ENCODE measurements at places on chromosomes 12 and 14. TPM values are rescaled to one million over a fixed set of nuclear protein-coding genes. Genes with fewer than 3 reads are reported as not detected.

The CABP1 gene
- total RNA-seq = 0.39 TPM

The C12orf54 gene
- not detected for total RNA-seq

The RDH12 gene
- 73.7 TPM for total RNA-seq

The DHRS2 gene
- not detected for total RNA-seq

The ADAM20 gene
- total RNA-seq = 2.1 TPM

The C1RL gene
- 42.3 TPM for total RNA-seq

The FOXN4 gene
- not detected for total RNA-seq

The GLS2 gene
- 7.0 TPM for total RNA-seq

The GPRC5D gene
- total RNA-seq = 51.1 TPM

The FGF6 gene
- not detected for total RNA-seq

The PLBD1 gene
- total RNA-seq = 64.1 TPM

The KITLG gene
- 8.5 TPM for total RNA-seq

The LRRC43 gene
- total RNA-seq = 1.2 TPM

The CLEC2D gene
- 2.4 TPM for total RNA-seq

The TMPRSS12 gene
- not detected for total RNA-seq

The FAM181A gene
- total RNA-seq = not detected

The ANKRD33 gene
- not detected for total RNA-seq

The CD163L1 gene
- 0.11 TPM for total RNA-seq

The NPAS3 gene
- total RNA-seq = 0.25 TPM

The VAMP1 gene
- total RNA-seq = 2.1 TPM

The HOTAIR gene
- 14.9 TPM for total RNA-seq

The PTGDR gene
- 0.65 TPM for total RNA-seq

The MYO1H gene
- total RNA-seq = not detected

The FZD10 gene
- 12.2 TPM for total RNA-seq

The STXBP6 gene
- 37.7 TPM for total RNA-seq

The RERG gene
- 15.2 TPM for total RNA-seq

All from lower leg skin (tissue), 4 donors.